GM20000 (cell line): ENCODE measurements at places on chromosomes 3 and 15.

DNA sequence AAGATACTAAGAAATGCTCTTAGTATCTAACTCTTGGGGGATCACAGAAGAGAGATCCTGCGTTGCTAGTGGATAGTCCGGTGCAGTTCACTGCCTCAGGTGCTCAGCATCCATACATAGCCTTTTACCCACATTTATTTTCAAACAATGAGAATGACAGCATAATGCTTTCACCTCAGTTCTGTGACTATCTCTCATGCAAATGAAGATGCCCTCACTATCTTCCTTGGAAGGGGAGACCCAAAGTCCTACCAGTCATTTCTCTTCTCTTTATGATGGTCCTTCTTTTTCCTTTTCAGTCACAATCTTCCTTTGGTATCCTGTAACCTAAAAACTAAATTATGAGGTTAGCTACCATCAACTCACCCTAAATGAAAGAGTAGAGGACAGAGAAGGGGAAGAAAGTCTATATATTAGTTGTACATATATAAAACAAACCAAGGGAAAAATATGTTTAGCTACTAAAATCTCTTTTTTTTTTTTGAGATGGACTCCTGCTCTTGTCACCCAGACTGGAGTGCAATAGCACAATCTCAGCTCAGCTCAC is 30.9 kb upstream of the SLC28A2 start:
- DNase-seq: no peak

DNA sequence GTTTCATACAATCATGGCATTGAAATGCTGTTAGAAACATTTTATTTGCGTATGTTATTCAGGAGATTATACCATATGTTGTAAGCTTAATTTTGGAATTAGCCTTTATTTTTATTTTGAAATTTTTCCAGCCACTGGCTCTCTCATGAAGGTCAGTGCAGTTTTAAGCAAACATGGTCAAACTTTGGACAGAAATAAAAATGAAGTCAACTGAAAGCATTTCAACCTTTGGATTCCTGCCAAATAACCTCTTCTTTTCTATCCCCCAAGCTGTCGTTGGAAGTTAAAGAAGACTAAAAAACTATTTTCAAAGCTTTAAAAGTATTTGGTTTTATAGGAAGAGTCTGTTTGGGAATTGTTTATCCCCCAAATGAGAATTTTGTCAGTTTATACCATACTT is 846.6 kb downstream of the MCTP2 start:
- no peak for DNase-seq

GRCh38 chr3:197936819-197937384 is 13.1 kb upstream of the RPL35A start:
- DNase-seq: no peak

DNA sequence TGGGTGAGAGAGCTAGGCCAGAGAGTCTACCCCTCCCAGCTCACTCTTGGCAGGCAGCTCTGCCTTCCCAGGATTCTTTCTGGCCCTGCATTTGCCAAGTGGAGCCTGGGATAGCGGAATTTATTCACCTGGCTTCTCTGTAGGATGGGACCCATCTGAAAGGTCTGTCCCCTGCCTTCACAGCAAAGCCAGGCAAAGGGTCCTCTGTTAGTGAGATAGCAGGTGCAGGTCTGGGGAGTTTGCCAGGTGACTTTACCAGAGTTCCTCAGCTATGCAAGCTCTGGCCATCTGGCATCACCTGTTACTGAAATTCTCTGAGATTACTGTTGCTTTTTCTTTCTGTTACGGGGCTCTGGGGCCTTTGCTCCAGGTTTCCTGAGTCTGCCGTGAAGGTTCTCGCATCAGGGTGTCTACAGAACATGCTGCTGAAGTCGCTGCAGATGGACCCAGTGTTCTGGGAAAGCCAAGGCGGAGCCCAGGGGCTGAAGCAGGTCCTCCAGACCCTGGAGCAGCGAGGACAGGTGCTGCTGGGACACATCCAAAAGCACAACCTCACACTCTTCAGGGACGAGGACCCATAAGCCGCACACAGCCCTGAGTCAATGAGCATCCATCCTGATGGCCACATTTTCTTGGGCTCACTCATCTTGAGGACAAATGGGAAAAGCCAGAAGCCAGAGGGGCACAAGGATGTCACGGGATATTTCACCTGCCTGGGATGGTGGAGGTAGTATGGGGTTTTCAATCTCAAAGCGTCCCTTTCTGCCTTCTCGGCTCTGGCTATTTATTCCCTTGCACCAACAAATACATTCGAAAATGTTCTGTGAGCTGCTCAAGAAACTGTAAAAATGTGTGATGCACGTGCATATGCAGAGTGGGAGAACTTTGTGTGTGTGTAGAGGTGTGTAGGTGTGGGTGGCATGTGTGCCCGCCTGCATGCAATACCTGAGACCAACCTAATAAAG is 49.8 kb downstream of the POMGNT2 start:
- no peak for DNase-seq

DNA sequence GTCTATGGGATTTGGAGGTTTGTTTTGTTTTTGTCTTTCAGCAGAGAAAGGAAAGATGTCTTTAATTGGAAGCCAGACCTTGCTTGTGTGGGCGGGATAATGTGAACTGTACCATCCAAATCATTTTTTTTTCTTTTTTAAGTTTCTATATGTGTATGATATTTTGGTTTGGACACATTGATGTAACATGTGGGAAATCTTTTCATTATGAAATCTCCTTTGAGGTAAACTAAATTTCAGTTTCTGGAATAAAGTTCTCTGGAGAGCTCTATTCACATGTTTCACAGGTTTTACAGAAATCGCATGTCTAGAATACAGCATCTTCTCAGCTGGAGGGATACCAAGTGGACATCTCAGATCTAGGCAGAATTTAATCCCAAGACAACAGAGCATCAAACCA is 451.5 kb upstream of the MDFIC2 start:
- no peak for DNase-seq

- DNase-seq: no peak
These were observed 563.5 kb upstream of the CCDC54 start for GRCh38 chr3:106813742-106814141.

DNA sequence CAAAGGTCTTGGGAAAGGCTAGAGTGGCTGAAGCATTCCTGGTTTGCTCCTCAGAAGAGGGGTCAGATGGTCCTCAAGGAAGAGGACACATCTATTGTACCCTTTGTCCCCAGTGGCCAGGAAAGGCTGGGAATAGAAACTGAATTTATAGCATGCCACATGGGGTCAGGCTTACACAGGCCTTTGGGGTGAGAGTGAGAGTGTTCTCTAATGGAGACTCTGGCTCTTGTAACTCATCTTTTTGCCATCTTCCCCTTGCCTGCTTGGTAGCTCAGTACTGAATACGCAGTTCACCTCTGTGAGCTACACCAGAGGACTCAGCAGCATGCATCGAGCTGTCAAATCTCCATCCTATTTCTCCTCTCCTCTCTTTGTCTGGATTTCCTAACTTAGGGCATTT is 87.5 kb downstream of the ATP2B2 start:
- DNase-seq: peak; percentile 27

- DNase-seq: peak; percentile 58
These were observed 13.7 kb upstream of the U2SURP start for GRCh38 chr3:142987707-142988106.

DNA sequence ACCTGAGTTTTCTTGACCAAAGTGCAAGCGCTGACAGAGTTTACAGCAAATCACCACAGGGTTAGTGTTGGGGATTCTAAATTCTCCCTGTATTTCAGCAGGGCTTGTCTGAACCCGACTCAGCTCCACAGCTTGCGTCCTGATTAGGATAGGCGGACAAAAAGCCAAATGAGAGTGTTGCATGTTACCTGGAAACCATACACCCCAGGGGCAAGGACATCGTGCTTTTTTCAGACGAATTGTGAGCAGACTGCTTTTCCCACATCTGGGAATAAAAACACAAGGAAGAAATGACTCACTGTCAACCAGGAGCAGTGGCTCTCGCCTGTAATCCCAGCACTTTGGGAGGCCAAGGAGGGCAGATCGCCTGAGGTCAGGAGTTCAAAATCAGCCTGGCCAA is 3.0 kb downstream of the DZIP1L start:
- DNase-seq: no peak

DNA sequence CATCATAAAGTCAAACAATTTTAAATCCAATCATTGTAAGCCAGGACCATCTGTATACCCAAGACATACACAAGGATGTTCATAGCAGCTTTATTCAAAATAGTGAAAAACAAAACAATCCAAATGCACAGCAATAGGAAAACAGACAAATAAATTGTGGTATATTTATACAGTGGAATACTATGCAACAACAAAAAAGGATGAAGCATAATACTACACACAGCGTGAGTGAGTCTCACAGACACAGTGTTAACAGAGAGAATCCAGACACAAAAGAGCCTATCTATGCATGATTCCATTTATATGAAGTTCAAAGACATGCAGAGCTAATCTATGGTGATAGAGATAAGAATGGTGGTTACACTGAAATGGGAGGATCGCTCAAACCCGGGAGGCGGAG is 5.6 kb upstream of the MUC20 start:
- no peak for DNase-seq

DNA sequence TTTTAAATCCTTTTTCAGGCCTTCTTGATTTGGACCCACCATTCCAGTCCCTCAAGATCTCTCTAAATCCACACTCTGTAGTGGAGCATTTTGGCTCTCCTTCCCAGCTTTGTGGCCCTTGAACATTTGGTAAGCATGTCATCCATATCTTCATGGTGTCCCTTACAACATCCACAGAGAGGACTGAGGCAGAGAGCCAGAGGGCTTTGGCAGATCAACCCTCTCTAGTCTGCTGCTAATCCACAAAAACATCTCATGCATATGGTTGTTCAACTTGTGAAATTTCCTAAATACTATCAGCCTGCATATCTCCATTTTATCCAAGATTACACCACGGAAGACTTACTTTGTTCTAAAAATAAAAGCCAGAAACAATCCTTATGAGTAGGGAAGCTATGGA is 23.2 kb downstream of the THRB start:
- no peak for DNase-seq

- DNase-seq: peak; percentile 88
These were observed at the start of gene PLSCR2 for GRCh38 chr3:146469150-146470017. Gene PLSCR2, minus strand, starts transcription at chr3:146469561. Its CDS starts 9,657 bp downstream, at chr3:146459904.

DNA sequence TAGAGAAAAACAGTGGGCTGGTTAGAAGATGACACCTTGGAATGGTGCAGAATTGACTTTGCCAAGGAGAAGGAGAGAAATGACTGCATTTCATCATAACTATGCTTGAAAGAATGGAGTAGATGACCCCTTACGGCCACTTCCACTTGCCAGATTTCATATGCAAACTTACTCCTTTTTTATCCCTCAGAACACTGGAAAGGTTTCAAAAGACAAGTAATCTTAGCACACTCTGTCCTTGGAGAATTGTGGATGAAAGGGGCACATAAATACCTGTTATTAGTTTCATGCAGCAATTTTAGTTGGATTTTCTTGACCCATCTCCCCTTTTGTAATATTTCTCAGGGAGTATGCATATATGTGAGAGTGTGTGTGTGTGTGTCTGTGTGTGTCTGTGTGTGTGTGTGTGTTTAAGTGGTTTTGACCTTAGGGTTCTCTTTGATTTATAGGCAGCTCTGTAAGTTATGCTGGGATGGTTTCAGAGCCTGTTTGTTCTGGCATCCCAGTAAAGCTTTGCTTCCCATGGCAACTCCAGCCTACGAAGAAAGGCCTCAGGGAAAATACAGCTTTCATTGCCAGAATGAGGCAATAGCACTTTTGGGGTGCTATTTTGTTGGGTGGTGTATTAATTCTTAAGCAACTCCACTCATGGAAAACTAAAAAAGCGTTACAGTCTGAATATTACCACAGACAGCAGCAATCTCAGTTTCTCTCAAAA is 122.2 kb upstream of the TP63 start:
- DNase-seq: no peak

DNA sequence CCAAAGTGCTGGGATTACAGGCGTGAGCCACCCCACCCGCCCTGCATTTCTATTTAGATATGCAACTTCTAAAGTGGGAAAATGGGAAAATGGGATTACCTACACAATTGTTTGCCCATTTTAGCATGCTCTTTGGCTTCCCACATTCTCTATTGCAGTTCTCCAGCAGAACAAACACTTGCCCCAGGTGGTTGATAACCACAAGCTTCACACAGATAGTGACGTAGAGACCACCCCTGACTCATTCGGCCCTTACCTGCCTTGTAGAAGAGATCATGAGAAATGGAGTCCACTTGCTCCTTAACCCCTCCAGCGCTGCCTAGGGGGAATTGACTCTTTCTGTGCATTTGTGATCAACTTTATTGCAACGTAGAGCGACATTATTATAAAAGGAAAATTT is 83.2 kb upstream of the RAP2B start:
- DNase-seq: no peak

- DNase-seq: peak; percentile 16
These were observed 19.2 kb downstream of the GNB4 start for GRCh38 chr3:179432021-179432420.

DNA sequence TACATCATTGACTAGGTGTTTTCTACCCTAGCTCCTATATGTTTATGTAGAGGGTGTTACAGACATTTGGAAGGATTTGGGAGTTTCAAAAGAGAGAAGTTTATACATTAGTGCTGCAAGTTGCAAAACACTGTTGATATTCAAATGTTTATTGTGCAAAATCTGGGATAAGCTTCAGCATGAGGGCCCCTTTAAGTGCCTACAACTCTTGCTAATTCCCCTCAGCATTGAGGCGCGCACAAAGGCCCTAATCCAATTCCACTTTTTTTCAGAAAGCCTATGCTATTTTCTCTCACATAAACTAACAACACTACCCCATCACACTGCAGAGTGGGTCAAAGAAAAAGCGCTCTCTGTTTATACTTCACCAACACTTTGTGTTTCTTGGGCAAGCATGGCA is 208.0 kb downstream of the NR2F2 start:
- no peak for DNase-seq

- no peak for DNase-seq
These were observed 27.9 kb upstream of the SLC12A8 start for GRCh38 chr3:125240496-125240895.

GRCh38 chr3:44899683-44900367 is 25.4 kb downstream of the TGM4 start:
- no peak for DNase-seq

DNA sequence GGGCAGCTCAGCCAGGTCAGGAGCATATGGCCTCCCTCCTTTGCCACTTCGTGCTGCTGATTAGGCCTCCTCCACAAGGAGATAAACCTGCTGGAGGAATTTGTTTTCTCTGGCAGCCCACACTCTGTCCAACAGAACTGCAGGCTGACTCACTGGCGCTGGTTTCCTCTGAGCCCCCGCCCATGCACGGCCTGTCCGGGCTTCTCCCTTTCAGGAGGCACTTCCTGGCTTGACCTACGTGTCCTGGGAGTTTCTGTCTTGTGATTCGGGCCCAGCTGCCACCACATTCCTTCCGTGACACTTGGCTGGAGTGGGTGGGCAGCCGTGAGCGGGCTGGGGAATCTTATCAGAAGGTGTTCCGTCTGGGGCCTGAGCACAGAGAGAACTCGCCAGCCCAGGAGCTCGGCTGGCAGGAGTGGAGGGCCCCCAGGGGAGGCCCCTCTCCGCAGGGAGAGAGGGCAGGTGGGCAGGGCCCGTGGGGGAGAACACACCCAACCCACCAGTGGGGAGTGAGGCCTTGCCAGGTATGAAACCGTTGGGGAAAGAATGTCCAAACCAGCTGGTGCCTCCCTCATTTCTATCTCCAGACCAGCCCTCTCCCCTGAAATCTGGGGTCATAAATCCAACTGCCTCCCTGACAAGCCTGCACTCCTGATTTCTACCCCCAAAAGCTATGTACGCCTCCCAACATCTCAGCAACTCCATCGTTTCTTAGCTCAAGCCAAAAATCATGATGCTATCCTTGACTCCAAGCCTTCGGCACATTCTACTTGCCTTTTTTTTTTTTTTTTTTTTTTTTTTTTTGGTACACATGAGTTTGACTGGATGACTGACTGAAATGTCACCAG is 110.6 kb upstream of the MEF2A start:
- no peak for DNase-seq
